Prostate gland (tissue), 2 donors: ENCODE measurements at places on chromosomes 2 and 18.

DNA sequence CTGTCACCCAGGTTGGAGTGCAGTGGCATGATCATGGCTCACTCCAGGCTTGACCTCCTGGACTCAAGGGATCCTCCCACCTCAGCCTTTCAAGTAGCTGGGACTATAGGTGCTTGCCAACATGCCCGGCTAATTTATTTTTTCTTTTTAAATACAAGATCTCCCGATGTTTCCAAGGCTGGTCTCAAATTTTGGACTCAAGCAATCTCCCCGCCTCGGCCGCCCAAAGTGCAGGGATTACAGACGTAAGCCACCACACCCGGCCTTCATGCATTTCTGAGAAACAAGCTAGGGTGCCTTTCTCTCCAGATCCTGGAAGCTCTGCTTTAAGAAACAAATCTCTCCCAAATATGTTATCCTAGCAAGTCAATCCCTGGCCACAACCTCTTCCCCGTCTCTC is 234.1 kb downstream of the FBXO15 start:
- DNase-seq, result no peak

- DNase-seq, result no peak
Measured at GRCh38 chr2:196293751-196294515, 122.6 kb upstream of the STK17B start.

DNA sequence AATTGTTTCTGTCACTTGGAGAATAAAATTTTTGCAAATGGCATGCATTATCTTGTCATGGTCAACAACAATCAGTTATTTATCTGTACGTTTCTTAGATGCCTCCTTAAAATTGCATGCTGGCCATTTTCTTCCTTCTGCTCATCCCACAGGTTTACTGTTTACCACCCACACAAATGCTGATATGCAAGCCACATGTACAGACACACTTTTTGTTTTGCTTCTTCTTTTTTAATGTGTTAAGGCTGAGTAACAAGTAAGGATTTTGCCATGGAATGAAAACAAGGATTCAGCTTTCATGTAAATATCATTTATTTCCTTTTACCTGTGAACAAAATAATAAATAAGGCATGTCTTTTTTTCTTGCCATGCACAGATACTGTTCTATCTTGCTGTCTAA is 1077.1 kb upstream of the ZEB2 start:
- no peak for DNase-seq

- DNase-seq, result peak; percentile 27
Measured at GRCh38 chr2:24986372-24986771, 14.6 kb upstream of the DNAJC27 start.

DNA sequence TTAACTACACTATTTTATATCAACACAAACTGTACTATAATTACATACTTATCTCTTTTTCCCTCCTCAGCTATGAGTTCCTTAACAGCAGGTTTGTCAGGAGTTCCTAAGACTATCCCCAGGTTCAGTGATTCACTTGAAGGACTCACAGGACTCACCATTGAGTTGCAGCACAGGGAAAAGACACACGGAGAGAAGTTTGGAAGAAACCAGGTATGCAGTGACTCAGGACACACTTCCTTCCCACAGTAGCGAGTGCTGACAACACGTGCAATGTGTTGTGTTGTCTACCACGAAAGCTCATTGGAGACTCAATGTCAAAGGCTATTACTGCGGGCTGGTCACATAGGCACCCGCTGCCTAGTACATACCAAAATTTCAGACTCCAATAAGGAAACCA is 32.0 kb downstream of the MGAT4A start:
- DNase-seq, result no peak

GRCh38 chr18:48319801-48320638 is 89.2 kb downstream of the ZBTB7C start:
- DNase-seq, result no peak

- no peak for DNase-seq
Measured at GRCh38 chr18:2050702-2051201, 520.6 kb downstream of the METTL4 start.

DNA sequence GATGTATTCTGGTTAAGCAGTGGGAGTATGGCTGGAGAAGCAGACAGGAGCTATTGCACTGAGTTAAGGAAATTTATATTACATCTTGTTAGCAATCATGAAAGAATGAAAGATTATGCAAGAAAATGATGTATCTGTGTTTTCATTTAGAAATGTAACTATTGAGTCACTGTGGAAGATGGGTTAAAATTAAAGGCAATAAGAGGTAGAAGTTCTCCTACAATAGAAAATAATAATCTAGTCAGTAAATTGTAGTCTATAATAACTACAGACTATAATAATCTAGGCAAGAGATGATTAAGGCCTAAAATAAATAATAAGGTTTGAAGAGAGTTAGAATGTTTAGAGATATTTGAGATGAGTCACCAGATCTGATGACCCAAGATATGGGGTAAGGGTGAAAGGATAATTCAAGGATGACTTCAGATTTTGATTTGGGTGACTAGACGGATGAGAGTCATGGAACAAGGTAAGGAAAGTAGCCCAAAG is 371.9 kb upstream of the KCNH7 start:
- DNase-seq, result no peak

DNA sequence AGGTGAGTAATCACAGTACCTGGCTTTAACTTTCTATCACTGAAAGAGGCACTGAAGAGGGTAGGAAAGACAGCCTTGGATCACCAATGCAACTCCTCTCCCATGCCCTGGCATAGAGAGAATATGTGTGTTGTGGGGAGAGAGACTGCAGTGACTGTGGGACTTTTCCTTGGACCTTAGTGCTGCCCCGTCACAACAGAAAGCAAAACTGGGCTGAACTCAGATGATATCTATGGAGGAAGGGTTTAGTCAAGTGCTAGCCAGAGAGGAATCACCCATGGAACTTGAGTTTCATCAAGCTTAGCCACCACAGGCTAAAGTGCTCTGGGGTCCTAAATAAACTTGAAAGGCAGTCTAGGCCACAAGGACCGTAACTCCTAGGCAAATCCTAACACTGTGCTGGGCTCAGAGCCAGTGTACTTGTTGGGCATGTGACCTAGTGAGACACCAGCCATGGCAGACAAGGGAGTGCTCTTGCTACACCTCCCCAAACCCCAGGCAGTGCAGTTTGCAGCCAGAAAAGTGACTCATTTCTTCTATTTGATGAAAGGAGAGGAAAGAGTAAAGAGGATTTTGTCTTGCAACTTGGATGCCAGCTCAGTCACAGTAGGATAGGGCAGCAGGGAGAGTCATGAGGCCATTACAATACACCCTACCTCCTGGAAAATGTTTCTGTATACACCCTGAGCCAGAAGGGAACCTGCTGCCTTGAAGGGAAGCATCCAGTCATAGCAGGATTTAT is 105.8 kb upstream of the SPOPL start:
- no peak for DNase-seq

DNA sequence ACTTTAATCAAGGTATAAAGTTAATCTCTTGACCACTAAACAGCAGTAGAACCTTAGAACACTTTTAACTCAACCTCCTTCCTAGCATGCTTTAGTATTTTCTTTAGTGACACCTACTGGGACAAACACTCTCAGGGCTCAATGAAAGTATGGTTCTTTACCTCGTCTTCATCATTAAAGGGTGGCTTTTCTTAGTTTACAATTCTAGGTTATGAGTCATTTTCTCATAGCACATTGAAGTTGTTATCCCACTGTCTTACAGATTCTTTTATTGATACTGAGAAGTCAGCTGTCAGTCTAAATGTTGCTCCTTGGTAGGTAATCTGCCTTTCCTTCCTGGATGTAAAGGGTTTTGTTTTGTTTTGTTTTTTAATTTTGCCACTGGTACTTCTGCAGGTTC is 38.0 kb downstream of the SIGLEC15 start:
- no peak for DNase-seq
